Lung microvascular endothelial cell (primary cell): ENCODE measurements at places on chromosomes 2 and 18. TPM values are rescaled to one million over a fixed set of nuclear protein-coding genes. Genes with fewer than 3 reads are reported as not detected.

- no peak for DNase-seq
Measured at GRCh38 chr2:18047213-18047611, 168.7 kb downstream of the KCNS3 start.

NOSTRIN gene
- total RNA-seq = 0.40 and 1.1 TPM in 2 replicates

MAT2A gene
- 74.1 and 108 TPM in 2 replicates for total RNA-seq

DNA sequence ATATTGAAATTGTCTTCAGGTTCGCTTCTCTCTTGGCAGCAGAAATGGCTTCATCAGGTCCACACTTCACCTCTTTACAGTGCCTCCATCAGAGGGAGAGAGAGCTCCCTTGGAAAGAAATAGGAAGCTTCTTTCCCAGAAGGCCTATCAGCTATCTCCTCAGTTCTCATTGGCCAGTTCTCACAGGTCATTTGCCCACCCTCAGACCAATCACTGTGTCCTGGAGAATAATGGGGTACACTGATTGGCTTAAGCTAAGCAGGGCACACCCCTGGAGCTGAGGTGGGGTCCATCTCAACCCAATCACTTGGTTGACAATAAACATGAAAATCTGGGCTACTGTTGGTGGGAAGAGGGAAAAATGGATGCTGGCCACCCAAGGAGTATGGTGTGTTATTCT is 5.2 kb downstream of the GNLY start:
- DNase-seq = no peak

NEU4 gene
- total RNA-seq = under 0.01 and 0.22 TPM in 2 replicates

GRCh38 chr2:24359129-24360049 is 947 bp downstream of the ITSN2 start:
- DNase-seq = peak; percentile 28

WDSUB1 gene
- 4.1 and 8.1 TPM in 2 replicates for total RNA-seq

ECEL1 gene
- under 0.01 TPM in 1 of 2 replicates, not detected in the other for total RNA-seq

SCN2A gene
- under 0.01 TPM in 1 of 2 replicates, not detected in the other for total RNA-seq

- no peak for DNase-seq
Measured at GRCh38 chr2:2007551-2008501, 263.5 kb upstream of the PXDN start.

DNA sequence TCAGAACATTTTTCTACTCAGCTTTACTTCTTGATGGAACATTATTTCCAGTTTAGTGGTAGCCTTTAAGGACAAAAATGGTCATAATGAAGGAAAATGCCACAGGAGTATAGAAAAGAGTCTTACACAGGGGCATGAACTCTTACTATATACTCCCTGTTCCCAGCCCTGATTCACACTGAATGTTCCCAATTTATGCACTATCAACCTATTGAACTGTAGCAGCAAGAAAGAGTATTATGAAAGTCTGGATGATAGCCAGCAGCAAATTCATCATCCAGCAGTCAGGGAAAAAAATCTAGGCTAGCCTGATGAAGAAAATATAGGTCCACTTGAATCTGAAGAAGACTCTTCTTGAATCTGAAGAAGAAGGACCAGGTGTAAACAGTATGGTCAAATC is 1170.3 kb upstream of the CHAC2 start:
- DNase-seq = no peak

DNA sequence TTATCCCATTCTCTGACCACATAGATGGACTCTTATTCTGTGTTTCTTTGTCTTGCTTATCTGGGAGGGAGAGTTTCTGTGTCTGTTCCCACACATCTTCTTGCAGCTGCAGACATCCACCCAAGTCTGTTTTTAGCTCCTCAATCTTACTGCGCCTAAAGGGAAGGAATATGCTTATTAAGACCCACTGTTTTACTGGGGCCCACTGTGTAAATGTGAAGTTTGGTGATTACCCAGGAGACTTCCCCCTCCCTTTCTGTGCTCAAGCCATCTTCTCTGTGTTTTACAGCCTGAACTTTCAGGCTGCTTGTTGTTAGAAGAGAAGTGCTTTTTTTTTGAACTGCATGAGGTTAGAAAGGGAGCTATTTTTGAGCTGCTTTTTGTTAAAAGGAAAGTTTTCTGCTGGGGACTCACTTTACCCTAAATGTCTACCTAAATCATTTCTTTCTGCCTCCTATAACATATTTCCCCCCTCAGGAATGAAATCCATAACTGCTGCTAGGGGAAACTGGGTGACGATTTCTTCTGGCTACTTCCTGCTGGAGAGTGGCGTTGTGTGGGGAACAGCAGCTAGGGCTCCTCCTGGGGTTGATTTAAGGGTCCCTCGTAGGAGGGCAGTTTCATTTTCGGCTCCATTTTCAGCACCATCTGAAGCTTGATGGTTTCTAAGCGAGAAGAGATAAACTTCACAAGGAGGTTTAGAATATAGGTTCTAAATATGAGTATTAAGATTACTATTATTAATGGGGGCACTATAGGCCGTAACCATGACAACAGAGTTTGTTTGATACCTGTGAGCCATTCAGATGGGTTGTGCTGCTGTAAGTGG is 39.5 kb upstream of the GMCL1 start:
- no peak for DNase-seq

IL37 gene
- total RNA-seq = not detected in 2 replicates

KIAA2012 gene
- not detected in 2 replicates for total RNA-seq

- DNase-seq = no peak
Measured at GRCh38 chr2:64295326-64296139, 151.3 kb upstream of the PELI1 start.

KIF3C gene
- 10.5 and 15.7 TPM in 2 replicates for total RNA-seq

GRCh38 chr2:173205375-173205774 is 129.7 kb downstream of the MAP3K20 start:
- DNase-seq = no peak

- DNase-seq = no peak
Measured at GRCh38 chr2:70719231-70719630, 48.8 kb downstream of the ADD2 start.

GRCh38 chr2:240291337-240292034 is 144.0 kb upstream of the GPC1 start:
- DNase-seq = no peak

DNA sequence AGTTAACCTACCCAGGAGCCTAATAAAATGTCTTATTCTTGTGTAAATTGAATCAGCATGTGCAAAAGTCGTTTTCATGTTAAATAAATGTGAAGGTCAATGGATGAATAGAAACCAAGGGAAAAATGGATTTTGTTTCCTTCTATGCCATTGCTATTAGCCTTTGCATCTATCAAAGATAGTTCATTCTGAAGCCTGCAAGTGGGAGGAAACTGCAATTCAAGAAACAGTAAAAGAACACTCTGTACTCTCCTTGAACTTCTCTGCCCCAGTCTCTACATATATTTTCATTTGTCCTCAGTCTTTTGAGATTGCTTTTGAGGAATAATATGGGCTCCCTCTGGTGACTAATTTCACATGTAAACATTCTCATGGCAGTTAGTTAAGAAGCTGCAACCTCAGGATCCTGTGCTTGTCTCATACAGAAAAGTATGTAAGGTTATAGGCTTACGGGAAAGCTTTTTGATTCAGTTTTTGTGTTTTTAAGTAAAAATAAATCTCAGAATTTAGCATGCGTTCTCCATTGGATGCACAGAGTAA is 1590.0 kb upstream of the LRRTM1 start:
- no peak for DNase-seq

TPO gene
- not detected in 2 replicates for total RNA-seq

- no peak for DNase-seq
Measured at GRCh38 chr2:39479053-39479670, 42.1 kb upstream of the MAP4K3 start.

RND3 gene
- total RNA-seq = 21.4 and 23.0 TPM in 2 replicates

DNA sequence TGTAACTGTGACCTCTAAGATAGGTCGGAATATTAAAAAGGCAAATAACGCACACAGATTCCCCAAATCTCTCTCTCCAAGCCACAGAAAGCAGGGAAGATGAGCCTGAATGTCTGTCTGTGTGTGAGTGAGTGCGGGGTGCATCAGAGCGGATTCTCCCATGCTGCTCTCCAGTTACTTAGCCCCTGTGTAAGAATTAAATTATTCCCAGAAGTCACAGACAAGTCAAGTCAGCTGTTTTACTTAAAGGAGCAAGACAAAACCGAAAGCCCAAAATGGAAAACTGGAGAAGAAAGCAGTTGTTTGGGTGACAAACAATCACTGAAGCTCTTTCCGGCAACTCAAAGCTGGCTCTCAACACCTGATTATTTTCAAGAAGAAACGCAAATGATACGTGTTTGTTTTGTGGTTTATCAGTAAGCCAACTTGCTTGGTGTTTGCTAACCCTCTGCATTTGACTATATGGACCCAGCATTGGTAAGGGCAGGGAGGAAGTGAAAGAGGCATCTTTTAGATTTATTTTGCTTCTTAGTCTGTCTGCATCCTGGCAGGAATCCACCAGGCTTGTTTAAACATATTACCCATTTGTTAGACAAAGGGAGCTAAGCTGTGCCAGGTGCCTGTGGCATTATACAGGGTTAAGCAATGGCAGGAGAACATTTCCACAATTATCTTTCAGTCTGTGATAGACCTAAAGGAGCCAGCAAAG is 121.5 kb upstream of the CREB1 start:
- peak; percentile 17 for DNase-seq

- peak; percentile 34 for DNase-seq
Measured at GRCh38 chr2:209582281-209582680, 158.4 kb downstream of the MAP2 start.

DNA sequence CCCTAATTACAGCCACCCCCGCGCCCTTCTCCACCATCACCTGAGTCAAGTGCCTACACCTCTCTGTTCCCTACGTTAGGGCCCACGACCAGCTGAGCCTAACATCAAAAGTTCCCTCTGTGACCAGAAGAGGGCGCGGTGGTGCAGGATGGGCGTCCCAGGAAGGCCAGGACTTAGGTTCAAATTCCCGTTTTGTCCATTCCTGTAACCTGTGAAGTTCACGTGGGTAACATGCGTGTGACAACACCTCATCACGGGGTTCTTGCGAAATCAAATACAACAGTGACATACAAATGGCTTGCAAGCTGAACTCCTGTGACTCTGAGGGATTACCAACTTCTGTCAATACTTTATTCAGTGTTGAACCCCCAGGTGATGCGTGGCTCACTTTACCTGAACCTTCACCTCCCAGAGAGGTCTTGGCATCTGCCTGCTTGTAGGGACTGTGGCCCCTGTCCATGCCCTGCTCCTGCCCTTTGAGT is 207.9 kb downstream of the ARL4C start:
- peak; percentile 76 for DNase-seq

DNA sequence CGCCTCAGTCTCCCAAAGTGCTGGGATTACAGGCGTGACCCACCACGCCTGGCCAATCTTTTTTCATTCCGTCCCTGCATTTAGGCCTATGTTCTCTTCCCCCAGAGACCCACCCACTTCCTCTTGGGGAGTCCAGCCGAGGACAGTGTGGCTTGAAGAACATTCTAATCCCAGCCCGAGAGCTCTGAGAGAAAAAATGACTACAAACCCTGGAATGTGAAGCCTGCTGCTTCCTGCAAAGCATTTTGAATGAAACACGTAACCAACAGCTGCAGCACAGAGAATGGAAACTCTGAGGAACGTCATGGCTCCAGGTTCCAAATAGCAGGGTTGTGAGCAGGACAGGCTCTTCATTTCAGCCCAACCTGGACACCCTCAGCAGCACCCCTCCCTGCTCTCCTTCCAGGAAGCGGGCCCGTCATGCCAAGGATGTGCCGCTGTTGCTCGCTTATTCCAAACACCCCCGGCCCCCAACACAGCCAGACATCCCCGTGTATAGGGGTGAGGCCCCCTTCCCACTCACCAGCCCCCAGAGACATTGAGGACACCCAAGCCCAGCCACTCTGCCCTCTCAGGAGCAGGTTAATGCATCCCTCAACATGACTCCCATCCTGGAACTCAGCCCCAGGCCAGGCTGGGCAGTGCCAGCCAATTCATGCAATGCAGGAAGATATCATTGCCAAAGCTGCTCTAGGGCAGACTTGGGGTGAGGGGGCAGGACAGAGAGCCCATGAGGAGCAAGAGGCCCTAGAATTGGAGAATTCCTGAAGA is 139.8 kb downstream of the ZFP36L2 start:
- DNase-seq = peak; percentile 94

HOXD9 gene
- 15.3 and 23.8 TPM in 2 replicates for total RNA-seq

IHH gene
- not detected in 2 replicates for total RNA-seq

SF3B6 gene
- total RNA-seq = 111 and 121 TPM in 2 replicates

DNA sequence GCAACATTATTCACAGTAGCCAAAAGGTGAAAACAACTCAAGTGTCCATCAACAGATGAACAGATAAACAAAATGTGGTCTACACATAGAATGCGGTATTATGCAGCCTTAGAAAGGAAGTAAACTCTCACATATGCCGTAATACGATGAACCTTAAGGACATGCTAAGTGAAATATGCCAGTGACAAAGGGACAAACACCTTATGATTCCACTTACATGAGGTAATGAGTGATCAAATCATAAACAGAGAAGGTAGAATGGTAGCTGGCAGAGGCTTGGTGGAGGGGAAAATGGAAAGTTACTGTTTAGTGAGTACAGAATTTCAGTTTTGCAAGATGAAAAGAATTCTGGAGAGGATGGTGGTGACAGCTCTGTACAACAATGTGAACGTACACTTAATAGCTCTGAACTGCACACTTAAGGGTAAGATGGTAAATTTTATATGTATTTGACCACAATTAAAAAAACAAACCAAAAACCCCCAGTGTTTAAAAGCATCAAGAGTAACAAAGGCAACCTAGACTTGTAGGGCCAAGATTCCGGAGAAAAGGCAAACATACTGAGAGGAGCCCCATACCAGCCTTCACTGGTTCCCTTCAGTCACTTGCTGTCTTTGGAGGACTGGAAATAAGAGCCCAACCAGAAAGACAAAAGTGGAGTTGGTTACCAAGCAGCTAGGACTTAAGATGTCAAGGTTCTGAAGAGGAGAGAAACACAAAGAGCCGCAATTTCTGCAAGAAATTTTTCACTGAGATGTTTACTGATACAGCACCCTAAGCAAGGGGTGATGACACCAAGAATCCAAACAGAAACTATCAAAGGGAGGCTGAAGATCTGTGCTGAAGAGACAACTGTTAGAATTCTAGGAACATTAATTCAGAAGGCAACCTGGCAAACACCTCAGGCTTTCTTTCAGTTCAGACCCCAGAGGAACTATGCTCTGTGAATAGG is 61.3 kb downstream of the CUL3 start:
- no peak for DNase-seq
